Stimulated activated CD8-positive, alpha-beta memory T cell treated with anti-CD3 and anti-CD28 coated beads, Interleukin-7, amount 100 ng/mL, for 1 hour (primary cell): ENCODE measurements at places on chromosomes 2 and 18.

GRCh38 chr2:109087055-109087663 is 41.8 kb upstream of the SH3RF3 start:
- DNase-seq = no peak

DNA sequence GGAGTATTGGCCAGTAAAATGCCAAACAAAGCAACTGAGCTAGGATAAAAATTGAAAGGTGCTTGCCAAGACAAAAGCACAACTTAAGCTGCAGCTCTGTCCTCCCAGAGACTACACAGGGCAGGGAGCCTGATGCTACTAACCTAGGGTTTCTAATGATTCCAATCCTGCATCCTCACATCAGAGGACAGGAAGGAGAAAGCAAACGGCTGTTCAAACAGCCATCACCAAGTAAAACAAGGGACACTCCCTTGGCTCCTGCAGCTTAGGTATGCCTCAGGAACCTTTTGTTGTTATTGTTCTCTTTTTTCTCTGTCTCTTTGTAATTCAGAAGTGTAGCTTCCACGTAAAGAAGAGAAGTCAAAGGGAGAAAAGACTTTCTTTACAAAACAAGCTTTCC is 99.5 kb downstream of the TCF4 start:
- no peak for DNase-seq

DNA sequence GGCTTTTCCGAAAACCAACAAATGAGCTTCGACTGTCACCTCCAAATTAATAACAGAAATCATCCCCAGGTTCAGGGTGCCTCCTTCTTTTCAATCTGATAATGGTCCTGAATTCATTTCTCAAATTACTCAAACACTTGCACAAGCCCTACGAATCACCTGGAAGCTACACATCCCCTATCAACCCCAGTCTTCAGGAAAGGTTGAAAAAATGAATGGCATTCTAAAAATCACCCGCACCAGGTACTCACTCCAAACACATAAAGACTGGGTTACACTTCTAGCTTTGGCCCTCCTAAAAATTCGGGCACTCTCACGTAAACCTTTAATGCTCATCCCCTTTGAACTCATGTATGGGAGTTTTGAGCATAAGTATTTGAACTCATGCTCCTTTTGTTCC is 23.9 kb downstream of the EIF2AK2 start:
- no peak for DNase-seq

DNA sequence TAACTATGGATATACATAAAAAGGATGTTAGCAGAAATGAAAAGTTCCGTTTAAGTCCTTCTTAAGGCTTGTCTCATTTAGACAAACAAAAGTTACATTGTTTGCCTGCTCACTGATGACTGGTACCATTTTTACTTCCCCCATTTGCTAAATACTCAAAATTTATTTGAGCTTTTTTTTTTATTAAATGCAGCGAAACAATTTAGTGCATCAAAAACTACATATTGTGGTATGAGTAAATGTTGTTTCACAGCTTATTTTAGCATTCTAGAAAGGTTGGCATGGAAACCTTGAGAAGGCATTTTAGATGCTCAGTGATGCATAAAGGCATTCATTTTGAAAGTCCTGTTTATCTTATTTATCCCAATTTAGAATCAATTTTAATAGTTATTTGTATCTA is 100.0 kb downstream of the MAP2 start:
- no peak for DNase-seq

- DNase-seq = no peak
These were observed 3.7 kb downstream of the SMC6 start for GRCh38 chr2:17749753-17750438.

DNA sequence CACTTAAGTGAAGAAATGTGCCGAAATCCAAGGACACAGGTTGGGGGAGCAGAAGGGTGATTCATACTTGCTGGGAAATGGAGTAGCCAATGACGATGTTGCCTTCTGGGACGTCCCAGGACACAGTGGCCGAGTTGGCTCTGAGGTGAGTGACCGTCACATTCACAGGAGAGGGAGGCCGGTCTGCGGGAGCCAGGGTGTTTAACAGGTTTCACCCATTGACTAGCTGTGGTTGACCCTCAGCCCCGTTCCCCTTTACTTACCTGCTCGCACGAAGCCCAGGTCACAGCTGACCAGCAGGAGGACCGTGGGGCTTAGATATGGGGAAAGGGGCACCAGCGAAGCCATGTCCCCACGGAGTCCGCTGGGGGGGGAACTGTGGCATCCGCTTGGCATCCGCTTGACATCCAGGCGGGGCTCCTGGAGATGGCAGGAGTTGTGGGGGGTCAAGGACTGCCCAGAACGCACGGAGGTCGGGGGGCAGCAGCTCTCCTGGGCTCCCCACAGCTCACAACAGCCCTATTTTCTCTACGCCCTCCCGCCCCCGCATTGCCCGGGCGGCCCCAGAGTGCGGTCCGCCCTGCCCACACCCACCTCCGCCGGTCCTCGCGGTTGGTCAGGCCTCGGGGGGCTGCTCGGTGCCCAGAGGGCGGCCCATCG is 586 bp downstream of the FNDC4 start:
- no peak for DNase-seq

- DNase-seq = no peak
These were observed 839.6 kb downstream of the TSN start for GRCh38 chr2:122595065-122595464.

DNA sequence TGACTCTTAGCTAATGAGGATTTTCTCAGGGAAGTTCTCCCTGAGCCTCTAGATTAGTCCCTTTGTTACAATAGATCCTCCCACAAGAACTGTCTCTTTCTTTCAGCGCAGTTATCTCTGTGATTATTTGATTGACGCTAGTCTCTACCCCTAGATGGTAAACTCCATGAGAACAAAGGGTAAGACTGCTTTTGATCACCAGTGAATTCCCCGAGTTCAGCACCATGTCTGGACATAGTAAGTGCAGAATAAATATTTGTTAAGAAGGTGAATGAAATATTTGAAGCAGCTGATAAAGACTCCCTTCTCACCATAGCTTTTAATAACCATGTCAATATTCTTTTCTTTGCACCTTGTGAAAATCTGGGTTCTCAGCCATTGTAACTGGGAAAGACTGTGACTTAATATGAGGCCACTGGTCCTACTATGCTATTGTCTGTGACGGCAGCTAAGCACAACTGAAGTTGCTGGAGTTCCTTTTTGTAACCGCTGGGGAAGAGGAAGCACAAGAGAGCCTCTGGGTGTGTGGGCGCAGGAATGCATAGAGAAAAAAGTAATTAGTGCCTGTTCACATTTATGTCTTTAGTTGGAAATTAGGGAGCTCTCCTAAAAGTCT is 214.7 kb downstream of the TGIF1 start:
- DNase-seq = no peak

- DNase-seq = no peak
These were observed 18.3 kb upstream of the ANKRD53 start for GRCh38 chr2:70959851-70960832.

DNA sequence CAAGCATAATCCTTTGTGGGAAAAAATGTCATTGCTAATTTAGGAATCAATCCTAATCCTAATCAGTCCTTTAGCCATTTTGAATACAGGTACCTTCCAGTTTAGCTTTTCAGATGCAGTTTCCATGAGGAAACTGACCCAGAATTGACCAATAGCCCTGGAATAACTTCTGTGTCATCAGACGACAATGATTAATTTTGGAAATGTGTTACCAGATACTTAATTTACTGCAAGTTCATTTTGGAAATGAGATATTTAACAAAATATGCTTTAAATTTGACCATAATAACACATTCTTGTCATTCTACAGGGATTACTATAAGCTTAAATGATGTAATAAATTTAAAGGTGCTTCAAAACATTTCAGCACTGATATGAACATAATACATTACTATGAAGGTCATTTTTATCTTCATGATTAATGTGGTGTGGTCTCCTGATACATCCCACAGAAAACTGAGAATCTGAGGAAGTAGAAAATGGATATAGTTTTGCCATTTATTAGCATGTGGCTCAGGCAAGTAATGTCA is 129.8 kb upstream of the SH3BP4 start:
- no peak for DNase-seq

- no peak for DNase-seq
These were observed 300.0 kb downstream of the XIRP2 start for GRCh38 chr2:167187978-167188967.

DNA sequence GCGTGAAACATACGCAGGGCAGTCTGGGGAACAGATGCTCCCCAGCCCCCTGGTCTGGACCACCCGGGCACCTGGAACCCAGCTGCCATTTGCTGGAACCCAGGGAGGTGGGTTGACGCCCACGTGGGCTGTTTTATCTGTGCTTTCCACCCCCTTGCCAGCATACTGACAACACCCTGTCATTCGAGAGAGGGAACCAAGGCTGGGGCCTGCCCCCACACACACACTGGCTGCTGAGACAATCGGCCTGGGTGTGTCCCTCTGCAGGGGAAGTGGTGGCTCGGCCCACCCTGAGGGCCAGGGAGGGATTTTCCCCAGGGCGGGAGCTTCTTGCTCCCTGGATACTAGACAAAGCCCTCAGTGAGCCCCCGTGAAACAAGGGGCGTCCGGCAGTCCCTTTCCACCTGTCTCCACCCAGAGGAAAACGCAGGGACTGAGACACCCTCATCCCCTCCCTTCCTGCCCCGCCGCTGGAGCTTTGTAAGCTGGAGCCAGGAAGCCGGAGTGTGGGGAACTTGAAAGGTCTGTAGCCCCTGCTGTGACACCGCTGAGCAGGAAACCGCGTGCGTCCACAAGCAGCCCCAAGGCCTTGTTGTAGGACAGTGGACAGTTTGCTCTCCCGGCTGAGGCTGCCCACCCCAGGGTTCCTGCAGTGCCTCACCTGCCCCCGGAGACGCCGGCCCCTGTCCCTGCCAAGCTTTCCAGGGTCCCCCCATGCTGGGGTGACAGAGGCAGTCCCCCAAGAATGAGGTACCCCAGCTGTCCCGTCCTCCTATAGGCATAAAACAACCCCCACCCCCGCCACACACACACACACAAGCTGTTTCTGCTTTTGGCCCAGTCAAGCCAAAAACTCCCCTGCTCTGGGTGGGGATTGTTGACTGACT is 14.1 kb upstream of the KLF11 start:
- no peak for DNase-seq

DNA sequence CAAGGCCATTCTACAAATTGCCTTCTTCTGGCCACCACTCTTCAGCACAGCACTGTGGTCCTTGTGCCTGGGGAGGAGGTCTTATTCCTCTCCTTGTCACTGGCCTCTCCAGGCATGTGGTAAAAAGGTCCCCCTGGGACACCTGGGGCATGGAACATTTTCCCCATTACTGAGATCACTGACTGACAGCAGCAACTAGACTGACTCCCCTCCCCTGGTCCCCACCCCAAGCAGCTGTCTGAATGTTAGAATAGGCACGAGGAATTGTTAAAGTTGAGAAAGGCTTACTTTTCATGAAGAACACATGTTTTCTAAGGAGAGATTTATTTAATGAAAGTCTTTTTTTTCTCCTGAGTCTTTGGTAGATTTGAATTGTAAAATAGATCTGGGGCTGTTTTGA is 39.5 kb upstream of the RTN4 start:
- DNase-seq = no peak

DNA sequence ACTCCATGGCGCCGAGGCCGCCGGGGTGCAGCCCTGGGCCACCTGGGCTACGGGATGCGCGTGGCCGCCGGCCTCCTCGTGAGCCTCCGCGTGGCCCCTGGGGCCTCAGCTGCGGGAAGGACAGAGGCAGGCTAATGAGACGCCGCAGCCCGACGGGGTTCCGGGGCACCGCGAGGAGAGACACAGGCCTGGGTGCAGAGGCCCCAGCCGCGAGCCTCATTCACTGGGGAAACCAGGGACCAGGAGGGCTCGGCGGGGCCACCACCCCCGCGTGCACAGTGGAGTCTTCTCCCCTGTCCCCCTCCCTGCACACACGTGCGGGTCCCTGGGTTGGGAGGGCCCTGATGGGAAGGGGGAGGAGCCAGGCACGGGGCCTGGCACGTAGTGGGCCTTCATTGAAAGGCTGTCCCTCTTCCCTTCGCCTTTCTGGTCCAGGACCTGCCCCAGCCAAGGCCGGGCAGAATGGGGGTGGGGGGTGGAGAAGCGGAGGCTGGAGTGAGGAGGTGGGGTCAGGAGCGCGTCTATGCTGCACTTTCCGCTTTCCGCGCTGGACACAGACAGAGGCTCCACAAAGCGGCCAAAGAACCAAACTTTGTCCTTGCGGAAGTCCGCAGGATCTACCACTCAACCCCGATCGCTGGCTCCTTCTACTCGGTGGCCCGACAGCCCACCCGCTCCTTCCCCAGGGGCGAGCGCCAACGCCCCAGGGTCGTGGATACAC is 9.1 kb downstream of the ALPP start:
- DNase-seq = no peak

DNA sequence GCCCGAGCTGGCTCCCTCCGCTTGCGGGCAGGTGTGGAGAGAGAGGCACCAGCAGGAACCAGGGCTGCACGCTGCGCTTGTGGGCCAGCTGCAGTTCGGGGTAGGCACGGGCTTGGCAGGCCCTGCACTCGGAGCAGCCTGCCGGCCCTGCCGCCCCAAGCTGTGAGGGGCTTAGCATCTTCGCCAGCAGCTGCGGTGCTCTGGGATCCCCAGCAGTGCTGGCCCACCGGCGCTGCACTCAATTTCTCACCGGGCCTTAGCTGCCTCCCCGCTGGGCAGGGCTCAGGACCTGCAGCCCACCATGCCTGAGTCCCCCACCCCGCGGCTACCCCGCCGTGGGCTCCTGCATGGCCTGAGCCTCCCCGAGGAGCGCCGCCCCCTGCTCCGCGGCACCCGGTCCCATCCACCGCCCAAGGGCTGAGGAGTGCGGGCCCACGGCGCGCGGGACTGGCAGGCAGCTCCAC is 434.4 kb upstream of the RGPD4 start:
- no peak for DNase-seq

GRCh38 chr2:150467621-150467963 is 19.9 kb downstream of the RND3 start:
- DNase-seq = no peak

GRCh38 chr2:45506756-45507155 is 104.3 kb downstream of the SRBD1 start:
- DNase-seq = no peak
